ENCODE measurements at places on chromosomes 1 and 21. TPM values are rescaled to one million over a fixed set of nuclear protein-coding genes. Genes with fewer than 3 reads are reported as not detected.

DNA sequence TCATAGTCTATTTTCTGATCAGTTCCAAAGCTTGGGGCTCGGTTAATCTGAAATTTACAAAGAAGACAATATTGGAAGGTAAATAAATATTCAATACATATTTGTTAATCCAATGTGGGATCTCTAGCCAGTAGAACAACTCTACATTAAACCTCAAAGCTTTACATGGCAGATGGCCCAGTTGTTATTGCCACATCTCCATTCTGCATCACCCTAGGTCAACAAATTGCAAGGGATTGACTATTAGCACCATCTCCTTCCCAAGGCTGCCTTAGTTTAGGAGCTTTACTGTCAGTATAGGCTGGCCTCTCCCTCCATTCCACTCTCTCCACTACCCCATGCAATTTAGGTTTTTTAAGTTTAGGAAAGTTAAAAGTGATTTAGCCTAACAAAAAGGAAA, 69.7 kb downstream of the TTLL7 start:
- no peak overlapping the region for H3K27ac ChIP-seq
- H3K27me3 ChIP-seq: no peaks in the 10 kb centered on the region
- no peak overlapping the region for H3K4me3 ChIP-seq
- no peaks in the 10 kb centered on the region for H3K4me1 ChIP-seq
- DNase-seq: no peak
- H3K36me3 ChIP-seq: no peaks in the 10 kb centered on the region

- no peaks in the 10 kb centered on the region for H3K36me3 ChIP-seq
- peaks cover 72% of the 10 kb centered on the region for H3K4me1 ChIP-seq
- no peak overlapping the region for H3K4me3 ChIP-seq
- DNase-seq: no peak
- H3K27ac ChIP-seq: no peak overlapping the region
Observed at GRCh38 chr1:198179556-198179981, 22.8 kb downstream of the NEK7 start.

GRCh38 chr1:202791077-202791747, 17.0 kb downstream of the KDM5B start:
- H3K27me3 ChIP-seq: no peaks in the 10 kb centered on the region
- peaks cover 24% of the 10 kb centered on the region for H3K4me1 ChIP-seq
- DNase-seq: no peak
- H3K27ac ChIP-seq: no peak overlapping the region

The VCAM1 gene
- 5.6 TPM for total RNA-seq

DNA sequence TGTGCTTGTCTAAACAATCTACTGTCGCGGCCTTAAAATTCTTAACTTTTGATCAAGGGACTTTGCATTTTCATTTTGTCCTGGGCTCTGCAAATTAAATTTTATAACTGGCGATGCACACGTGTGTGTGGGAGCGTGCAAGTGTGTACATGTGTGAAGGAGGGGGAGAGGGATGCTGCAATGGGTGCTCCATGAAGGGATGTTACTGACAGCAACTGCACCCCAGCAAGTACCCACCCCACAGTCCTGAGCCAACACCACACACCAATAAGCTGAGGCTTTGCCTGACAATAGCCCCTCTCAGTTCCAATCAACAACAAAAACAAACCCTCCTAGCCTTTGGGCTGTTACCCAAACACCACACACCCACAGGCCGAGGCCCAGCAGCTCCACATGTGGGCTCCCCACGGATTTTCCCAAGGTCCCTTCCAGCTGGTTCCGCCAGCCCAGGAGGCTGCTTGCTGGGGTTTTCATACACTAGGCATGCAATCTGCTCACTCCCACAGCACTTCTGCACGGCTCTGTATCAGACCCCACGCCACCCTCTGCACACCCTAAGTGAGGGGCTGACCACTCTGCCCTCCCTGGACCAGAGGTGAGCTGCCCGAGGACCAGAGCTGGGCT, 32.8 kb upstream of the IFFO2 start:
- no peak overlapping the region for H3K27ac ChIP-seq
- H3K4me1 ChIP-seq: no peaks in the 10 kb centered on the region
- H3K4me3 ChIP-seq: no peak overlapping the region
- H3K27me3 ChIP-seq: no peaks in the 10 kb centered on the region

- no peaks in the 10 kb centered on the region for H3K27me3 ChIP-seq
- no peaks in the 10 kb centered on the region for H3K4me1 ChIP-seq
- no peak overlapping the region for H3K27ac ChIP-seq
Observed at GRCh38 chr21:32044205-32045180, 171.7 kb downstream of the HUNK start.

All from vagina (tissue), 2 donors.